ENCODE measurements at places on chromosomes 2 and 18.

- DNase-seq = no peak
Measured at GRCh38 chr2:217467331-217467730, 535.5 kb downstream of the TNS1 start.

- no peak for DNase-seq
Measured at GRCh38 chr2:176405477-176405876, 136.2 kb downstream of the MTX2 start.

DNA sequence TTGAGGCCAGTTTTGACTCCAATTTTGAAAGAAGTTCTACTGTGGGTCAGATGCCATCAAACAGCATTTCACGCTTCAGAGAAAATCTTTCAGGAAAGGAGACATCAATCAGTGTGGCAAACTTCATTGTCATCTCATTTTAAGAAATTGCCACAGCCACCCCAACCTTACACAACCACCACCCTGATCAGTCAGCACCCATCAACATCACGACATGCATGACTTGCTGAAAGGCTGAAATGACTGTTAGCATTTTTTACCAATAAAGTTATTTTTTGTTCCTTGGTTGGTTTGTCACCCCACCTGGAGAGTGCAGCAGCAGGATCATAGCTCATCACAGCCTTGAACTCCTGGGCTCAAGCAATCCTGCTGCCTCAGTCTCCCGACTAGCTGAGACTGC, 10.4 kb downstream of the DNAJC10 start:
- no peak for DNase-seq

- no peak for DNase-seq
Measured at GRCh38 chr2:203510941-203511305, 24.2 kb downstream of the RAPH1 start.

GRCh38 chr2:168152902-168153530, 94.4 kb downstream of the STK39 start:
- DNase-seq = no peak

DNA sequence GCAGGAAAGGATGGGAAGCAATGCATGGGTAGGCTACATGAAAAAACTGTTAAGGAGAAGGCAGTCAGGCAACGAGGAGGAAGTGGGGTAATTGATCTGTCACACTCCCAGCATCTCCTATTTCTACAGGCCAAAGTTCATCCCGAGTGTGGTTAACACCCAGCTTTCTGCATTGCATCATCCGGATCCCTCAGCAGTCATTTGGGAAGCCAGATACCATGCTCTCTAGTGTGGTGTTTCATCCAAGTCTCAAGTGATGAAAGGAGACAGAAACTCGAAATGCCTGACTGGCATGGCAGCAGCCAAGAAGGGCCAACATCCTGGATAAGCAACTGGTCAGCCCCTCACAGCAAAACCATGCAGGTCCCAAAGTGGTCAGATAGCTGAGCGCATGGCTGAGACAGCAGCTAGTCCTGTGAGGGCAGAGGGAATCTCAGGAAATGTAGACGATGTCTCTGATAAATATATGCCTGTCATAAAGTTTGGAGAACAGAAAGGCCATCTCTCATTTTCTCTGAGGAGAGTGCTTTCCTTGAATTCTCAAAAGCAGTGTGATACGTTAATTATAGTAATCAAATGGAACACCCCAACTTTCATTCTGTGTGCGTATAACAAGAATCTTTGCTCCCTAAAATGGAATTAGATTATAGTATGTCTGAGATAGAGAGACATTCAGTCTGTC, 24.8 kb upstream of the HNRNPA3 start:
- peak; percentile 48 for DNase-seq

GRCh38 chr18:63253428-63254372, 65.9 kb downstream of the BCL2 start:
- no peak for DNase-seq

DNA sequence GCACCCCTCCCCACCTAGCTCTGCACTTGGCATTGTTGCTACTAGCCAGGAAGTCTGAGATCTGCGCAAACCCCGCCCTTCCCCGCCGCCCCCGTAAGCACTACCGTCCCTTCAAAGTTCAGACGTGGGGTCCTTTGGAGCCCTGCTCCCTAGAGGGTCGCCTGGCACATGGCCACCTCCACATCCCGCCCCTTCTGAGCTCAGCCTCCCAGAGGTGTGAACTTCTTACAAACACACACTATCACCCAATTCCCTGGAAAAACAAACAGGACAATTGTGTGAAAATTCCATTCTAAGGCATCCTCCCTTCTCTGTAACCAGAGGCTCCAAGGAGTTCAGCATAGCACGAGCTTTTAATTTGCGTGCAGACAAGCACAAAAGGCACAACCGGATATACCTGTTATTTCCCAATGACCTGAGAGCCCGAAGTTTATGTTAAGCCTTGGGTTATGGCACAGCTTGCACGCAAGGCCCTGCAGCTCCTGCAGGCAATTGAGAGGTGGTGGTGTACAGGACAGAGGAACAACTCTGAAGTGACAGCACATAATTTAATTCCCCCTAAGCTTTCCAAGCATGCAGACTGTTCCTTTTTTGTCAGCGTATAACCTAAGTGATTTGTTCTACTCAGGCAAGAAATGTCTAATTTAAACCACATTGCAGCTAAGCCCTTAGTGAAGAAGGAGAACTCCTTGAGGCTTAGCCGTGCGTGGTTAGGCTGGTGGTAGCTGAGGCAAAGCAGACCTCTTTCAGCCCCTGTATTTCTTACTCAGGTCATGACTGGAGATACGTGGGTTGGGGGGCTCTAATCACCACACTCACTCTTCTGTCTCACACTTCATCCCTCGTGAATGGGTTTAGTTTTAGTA, 20.3 kb upstream of the CYP1B1 start:
- DNase-seq = no peak

GRCh38 chr18:49238433-49239042, 221.9 kb downstream of the DYM start:
- peak; percentile 50 for DNase-seq

DNA sequence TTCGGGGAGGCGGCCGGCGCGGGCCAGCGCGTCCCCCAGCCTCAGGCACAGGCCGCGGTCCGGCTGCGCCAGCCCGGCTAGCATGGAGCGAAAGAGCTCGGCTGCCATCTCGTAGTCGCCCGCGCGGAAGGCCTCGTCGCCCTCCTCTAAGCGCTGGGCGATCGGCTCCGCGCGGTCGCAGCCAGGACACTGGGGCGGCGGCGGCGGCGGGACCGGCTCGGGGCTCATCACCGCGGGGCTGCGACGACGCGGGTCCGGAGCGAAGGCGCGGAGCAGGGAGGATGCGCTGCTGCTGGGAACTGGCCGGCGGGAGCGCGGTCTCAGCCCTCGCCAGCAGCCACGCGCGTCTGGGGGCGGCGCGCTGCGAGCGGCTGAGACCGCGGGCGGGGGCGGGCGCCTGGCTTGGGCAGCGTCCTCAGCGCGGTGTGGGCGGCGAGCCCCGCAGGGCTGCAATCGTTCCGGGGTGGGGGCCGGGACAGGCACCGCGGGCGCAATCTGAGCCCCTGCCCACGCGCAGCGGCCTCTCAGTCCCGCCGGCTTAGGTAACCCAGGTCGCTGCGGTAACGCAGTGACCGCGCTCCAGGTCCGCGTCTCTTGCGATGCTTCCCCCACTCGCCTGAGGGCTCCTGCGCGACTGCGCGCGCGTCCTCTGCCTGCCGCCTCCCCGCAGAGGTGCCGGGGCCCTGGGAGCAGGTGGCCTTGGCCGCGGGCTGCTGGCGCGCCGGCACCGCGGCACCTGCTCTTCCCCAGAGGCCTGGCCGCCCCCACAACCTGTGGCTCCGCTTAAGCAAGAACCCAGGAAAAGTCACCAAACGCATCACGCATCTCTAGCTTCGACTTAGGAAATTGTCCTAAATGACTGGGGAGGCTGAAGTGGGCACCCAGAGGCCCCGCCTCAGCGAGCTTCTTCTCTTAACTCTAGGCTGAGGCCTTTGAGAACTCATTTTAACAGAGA, at the start of gene LONRF2:
TSS of gene LONRF2 (minus strand) at position 636 of the 955 bp plus-strand sequence. CDS start at position 228, 408 bp downstream.
- DNase-seq = peak; percentile 75

DNA sequence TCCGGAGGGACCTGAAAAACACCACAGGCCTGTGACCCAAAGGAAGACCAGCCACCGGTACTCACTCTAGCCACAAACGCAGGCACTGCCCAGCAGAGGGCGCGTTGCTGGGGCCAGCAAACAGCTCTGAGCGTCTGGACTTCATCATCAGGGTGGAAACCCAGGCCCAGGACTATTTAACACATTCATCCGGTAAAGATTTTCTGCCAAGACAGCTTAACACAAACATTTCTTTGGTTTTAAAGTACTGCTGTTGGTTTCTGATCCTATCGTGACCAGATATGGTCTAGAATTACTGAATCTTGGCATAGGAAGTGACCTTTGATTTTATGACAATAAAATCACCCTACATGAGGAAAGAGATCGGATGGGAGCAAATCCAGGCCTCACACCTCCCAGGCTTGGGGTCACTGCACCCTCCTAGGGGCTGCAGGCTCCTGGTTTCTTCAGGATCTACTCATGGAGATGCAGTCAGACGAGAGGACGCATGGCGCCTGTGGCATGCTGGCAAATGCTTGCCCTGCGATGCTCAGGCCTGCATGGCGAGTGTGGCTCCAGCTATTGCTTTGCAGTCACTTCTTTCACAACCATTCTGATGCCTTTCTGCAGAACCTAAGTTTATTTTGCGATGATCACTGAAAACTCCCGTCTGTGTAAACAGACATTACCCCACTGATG, 130.4 kb downstream of the COL4A4 start:
- DNase-seq = peak; percentile 70

DNA sequence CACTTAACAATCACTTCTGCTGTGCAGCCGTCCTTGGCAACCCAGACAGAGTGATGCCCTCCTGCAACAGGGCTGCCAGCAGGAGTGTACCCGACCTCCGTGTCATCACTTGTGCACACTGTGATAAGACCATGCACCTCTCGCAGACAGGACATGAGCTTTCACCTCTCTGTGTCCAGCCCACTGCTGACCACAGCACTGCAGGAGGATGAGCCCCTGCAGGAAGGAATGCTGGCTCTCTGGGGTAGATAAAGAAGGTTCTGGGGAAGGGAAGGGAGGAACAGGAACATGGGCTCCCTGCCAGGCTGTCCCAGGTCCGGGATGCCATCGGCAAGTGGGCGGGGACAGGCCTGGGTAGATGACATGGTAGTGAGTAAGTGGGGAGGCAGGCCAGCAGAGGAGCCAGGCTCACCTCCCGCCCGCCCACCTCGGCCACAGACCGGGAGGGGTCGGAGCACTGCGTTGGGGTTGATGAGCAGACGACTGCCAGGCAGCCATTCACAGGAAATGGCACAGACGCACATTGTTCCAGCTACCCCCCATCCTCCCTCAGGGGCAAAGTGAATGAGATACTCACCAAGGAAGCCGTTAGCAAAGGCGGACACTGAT, 18.6 kb upstream of the COL6A3 start:
- DNase-seq = no peak

DNA sequence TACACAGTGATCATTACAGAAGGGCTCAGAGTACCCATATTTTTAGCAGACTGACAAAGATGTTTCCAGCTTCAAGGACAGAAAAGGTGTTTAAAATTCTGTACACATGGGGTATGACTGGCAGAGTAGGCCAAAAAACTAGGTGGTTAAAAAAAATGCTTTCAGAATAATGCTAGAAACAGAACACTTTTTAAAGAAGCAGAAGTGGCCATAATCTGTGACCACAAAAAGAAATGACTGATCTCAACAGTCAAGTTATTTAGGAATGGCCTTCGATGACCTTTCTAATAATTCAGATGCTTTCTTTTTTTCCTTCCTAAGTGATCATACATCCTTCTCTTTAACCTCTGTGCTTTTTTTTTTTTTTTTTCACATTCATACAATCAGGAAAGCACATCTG, 4.1 kb upstream of the AQP4 start:
- DNase-seq = no peak

DNA sequence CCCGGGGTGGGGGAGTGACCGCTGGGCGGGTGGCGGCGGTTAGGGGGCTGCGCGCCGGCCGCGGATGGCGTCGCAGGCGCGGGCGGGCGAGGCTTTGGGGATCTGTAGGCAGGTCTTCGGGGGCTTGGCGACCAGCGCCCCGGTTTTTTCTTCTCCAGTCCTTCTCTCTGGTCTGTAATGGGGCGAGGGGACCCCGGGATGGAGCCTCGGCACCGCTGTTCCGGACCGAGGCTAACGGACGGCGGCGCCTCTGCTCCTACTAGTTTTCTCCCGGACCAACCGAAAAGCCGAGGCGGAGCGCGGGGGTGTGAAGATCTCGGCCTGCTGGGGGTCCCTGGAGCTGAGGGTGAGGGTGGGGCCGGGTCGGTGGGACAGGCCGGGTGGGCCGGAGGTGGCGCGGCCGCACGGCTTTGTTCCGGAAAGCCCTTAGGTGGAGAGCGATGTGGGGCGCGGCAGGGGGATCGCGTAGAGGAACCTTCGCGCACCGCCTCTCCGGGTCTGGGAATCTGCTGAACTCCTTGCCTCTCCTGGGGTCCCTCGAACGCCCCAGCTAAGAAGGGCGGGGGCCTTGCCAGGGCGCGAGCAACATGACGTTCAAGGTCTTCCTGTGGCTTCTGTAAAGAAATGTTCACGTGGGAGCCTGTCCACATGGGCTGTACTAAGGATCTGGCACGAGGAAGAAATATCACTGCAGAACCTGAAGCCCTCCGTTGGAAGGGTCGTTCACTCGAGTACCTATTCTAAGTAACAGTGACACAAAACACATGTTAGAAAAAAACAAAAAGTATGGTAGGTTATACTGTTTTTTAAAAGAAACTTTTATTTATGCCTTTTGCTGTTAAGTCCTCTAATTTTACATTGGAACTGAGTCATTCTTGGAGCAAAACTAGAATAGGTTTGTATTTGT, 861 bp downstream of the SLC39A10 start:
- DNase-seq = peak; percentile 92

DNA sequence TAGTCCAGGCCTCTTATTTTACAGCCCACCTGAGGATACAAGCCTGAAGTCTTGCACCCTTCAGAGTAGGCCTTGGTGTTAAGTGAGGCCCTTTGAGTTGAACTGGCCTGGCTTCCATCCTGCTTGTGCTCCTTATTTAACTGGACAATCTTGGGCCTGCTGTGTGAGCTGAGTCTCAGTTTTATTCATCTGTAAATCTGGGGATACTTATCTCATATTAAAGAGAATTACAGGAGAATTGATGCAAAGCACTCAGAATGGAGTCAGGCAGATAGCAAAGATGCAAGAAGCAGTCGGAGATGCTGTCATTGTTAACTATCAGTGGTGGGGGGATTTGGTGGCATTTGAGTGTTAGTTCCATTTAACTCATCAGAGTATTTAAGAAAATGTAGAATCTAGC, 36.8 kb downstream of the MFSD6 start:
- no peak for DNase-seq

GRCh38 chr18:1057367-1057766, 152.7 kb downstream of the ADCYAP1 start:
- no peak for DNase-seq

GRCh38 chr2:231685349-231686191, 22.8 kb upstream of the PTMA start:
- DNase-seq = no peak

Data from stomach (tissue), 19 donors.